Esophagus squamous epithelium (tissue), 5 donors: ENCODE measurements at places on chromosomes 2 and 18.

GRCh38 chr18:2236232-2236631 lies 335.1 kb downstream of the METTL4 start:
- DNase-seq, result no peak

DNA sequence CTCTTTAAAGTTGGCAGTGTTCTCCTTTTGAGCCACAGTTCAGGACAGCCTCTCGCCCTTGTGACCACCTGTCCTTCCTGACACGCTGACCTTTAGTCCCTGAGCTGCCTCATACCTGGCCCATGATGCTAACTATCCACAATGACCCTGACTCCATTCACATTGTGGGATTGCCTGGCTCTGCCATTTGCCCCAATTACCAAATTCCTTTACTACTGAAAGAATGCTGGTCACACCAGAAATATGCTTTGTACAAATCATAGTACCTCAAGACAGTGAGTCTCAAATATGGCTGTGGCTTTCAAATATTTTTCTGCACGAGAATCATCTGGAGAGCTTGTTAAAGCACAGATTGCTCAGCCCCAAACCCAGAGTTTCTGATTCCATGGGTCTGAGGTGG lies 54.2 kb downstream of the LTBP1 start:
- DNase-seq, result no peak

DNA sequence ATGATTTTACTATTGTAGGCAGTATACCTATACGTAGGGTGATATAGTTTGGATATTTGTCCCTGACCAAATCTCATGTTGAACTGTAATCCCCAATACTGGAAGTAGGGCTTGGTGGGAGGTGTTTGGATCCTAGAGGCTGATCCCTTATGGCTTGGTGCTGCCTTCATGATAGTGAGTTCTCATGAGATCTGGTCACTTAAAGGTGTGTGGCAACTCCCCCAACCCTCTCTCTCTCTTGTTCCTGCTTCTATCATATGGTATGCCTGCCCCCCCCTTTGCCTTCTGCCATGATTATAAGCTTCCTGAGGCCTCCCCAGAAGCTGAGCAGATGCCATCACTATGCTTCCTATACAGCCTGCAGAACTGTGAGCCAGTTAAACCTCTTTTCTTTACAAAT lies 1.7 kb upstream of the SERPINB10 start:
- no peak for DNase-seq

- no peak for DNase-seq
Measured at GRCh38 chr18:2889761-2890192, 43.0 kb downstream of the EMILIN2 start.

GRCh38 chr2:86143307-86143706 lies 37.3 kb downstream of the PTCD3 start:
- DNase-seq, result no peak

- no peak for DNase-seq
Measured at GRCh38 chr2:71950256-71951082, 197.2 kb downstream of the CYP26B1 start.

DNA sequence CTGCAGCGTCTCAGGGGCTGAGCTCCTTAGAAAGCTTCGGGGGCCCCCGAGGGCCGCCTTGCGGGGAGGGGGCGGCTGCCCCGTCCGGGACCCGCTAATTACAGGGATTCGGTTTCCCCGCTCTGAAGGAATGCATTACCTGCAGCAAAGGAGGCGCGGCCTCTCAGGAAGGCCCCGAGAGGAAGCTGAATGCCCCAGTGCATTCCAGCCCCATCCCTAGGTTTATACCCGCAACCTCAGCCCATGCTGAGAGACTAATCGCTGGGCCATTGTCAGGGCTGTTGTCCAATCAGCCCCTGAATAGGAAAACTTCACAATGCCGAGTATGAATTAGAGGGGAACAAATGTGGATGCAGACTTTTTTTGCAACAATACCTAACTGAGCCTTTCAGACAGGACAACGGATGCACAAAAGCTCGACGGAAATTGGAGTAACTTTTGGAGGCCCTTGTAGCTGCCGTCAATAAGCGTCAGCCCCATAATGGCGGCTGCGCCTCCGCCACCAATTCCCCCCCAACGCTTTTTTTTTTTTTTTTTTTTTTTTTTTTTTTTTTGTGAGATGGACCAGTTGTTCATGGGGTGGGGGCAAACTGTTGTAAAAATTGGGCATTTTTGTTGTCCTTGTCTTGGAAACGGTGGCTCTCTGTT lies 138.6 kb upstream of the SIX3 start:
- no peak for DNase-seq

- no peak for DNase-seq
Measured at GRCh38 chr2:28424799-28425463, 32.3 kb downstream of the FOSL2 start.

- no peak for DNase-seq
Measured at GRCh38 chr18:9477509-9477908, 2.2 kb downstream of the RALBP1 start.
